ENCODE measurements at places on chromosomes 11 and 22. TPM values are rescaled to one million over a fixed set of nuclear protein-coding genes. Genes with fewer than 3 reads are reported as not detected.

The MYO7A gene
- 0.66 TPM for total RNA-seq

DNA sequence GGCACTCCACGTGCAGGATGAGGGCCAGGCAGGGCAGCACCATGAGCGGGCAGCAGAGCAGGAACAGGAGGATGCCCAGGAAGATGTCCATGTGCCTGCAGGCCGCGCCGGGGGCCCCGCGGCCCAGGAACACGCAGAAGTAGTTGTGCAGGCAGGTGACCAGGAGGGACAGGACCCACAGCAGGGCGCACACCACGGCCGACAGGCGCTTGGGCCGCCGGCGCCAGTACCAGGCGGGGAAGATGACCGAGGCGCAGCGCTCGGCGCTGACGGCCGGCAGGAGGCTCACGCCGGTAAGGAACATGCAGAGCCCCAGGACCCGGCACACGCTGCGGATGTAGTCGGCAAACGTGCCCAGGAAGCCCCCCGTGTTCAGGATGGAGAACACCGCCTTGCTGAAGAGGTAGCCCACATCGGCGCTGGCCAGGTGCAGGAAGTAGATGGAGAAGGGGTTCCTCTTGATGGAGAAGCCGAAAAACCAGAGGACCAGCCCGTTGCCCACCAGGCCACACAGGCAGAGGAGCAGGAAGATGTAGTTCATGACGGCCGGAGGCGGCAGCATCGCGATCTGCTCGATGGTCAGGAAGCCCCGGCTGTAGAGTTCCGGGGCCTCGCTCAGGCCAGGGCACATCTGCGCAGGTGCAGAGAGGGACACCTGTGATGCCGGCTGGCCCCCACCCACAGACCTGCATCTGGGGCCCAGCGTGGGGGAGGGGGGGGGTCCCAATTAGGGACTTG, 7.2 kb downstream of the MRGPRF start:
- no peak for DNase-seq
- H3K27ac ChIP-seq: no peak overlapping the region
- no peaks in the 10 kb centered on the region for H3K27me3 ChIP-seq
- no peaks in the 10 kb centered on the region for H3K36me3 ChIP-seq
- peaks cover 29% of the 10 kb centered on the region for H3K4me1 ChIP-seq

DNA sequence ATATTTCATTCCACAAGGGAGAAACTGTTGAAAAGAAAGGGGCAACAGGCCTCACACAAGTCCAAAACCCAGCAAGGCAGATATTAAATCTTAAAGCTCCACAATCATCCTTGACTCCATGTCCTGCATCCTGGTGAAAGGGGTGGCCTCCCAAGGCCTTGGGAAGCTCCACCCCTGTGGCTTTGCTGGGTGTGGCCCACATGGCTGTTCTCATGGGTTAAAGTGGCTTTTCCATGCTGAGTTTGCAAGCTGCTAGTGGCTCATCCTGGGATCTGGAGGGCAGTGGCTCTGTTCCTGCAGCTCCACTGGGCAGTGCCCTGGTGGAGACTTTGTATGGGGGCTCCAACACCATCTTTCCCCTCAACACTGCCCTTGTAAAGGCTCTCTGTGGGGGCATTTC, 106.4 kb downstream of the CTNND1 start:
- no peak overlapping the region for H3K4me3 ChIP-seq
- no peak overlapping the region for H3K27ac ChIP-seq
- no peaks in the 10 kb centered on the region for H3K4me1 ChIP-seq
- DNase-seq: no peak
- no peaks in the 10 kb centered on the region for H3K36me3 ChIP-seq
- peaks cover 24% of the 10 kb centered on the region for H3K27me3 ChIP-seq

GRCh38 chr11:80469871-80470270, 1029.0 kb upstream of the TENM4 start:
- H3K4me1 ChIP-seq: no peaks in the 10 kb centered on the region
- no peak overlapping the region for H3K27ac ChIP-seq
- no peaks in the 10 kb centered on the region for H3K27me3 ChIP-seq
- H3K36me3 ChIP-seq: no peaks in the 10 kb centered on the region

The ETS1 gene
- total RNA-seq: 52.0 TPM

DNA sequence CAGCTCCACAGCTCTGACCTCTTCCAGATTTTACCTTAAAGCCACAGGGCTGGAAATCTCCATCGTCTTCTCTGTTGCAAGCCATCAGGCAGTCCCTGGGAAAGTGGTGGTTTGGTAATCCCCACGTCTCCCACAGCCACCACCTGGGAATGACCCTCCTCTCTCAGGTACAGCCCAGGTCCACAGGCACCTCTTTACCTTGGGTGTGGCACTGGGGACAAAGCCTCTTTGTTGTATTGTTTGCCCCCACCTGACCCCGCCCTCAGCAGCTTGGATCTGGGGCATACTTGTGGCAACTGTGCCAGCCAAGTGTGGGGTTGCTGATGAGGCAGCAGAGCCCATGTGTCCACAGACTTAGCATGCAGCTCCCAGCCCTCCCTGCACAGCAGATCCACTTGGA, 77.6 kb downstream of the LRRC32 start:
- no peaks in the 10 kb centered on the region for H3K27me3 ChIP-seq
- DNase-seq: peak; percentile 60
- H3K27ac ChIP-seq: peak overlapping the region; percentile 28
- no peaks in the 10 kb centered on the region for H3K36me3 ChIP-seq
- H3K4me3 ChIP-seq: no peak overlapping the region
- peaks cover 10% of the 10 kb centered on the region for H3K4me1 ChIP-seq

DNA sequence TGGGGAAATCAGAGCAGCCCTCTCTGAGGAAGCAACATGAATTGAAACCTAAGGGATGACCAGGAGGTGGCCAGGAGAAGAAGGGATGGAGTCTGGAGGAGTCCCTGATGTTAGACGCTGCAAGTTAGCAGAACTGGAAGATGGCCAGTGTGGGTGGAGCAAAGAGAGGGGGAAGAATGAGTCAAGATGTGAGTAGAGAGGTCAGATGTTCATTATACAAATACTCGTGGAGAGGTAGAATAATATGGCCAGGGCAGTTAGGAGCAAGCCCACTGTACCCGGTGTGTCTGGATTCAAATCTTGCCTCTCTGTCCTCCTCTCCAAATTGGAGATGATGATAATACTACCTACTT, 242.0 kb downstream of the TENM4 start:
- peak; percentile 48 for DNase-seq
- H3K27me3 ChIP-seq: peaks cover 32% of the 10 kb centered on the region
- no peaks in the 10 kb centered on the region for H3K4me1 ChIP-seq
- no peaks in the 10 kb centered on the region for H3K36me3 ChIP-seq
- no peak overlapping the region for H3K27ac ChIP-seq

DNA sequence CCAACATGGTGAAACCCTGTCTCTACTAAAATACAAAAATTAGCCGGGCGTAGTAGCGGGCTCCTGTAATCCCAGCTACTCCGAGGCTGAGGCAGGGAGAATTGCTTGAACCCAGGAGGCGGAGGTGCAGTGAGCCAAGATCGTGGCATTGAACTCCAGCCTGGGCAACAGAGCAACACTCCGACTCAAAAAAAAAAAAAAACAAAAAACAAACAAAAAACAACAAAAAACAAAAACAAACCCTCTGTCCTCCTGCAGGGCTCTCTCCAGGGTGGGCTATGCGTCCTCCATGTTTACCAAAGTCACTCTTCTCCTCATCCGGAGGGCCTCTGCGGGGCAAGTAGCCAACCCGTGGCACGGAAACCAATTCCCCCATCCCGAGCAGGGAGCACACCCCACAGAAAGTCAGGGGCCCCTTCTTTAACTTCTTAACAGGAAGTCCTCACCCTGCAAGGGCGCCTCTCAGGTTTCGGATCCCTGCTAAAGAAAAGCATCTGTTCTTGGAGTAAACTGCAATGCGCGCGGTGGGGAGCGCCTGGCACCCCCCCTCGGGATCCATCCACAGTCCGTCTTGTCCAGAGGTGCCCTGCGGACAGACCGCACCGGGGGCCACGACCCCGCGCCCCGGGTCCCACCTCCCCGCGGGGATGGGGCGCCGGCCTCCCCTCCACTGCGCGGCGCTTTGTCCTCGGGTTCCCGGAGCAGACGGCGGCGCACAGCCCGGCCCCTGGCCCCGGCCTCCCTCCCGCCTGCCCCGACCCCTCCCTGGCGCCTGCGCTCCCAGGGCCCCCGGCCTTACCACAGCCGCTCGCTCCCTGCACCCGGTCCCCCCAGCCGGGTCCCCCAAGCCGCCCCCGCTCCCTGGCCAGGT, 712 bp downstream of the CERK start:
- H3K4me3 ChIP-seq: peak overlapping the region; percentile 69
- no peaks in the 10 kb centered on the region for H3K27me3 ChIP-seq
- no peaks in the 10 kb centered on the region for H3K36me3 ChIP-seq
- H3K4me1 ChIP-seq: peaks cover 5% of the 10 kb centered on the region
- DNase-seq: peak; percentile 5

- H3K36me3 ChIP-seq: no peaks in the 10 kb centered on the region
- H3K4me1 ChIP-seq: no peaks in the 10 kb centered on the region
- H3K27me3 ChIP-seq: no peaks in the 10 kb centered on the region
- DNase-seq: no peak
These were observed 15.0 kb upstream of the GNB1L start for GRCh38 chr22:19869497-19870152.

GRCh38 chr11:80727315-80727714, 1286.5 kb upstream of the TENM4 start:
- DNase-seq: peak; percentile 44
- H3K27ac ChIP-seq: no peak overlapping the region
- no peaks in the 10 kb centered on the region for H3K36me3 ChIP-seq
- no peaks in the 10 kb centered on the region for H3K27me3 ChIP-seq
- peaks cover 10% of the 10 kb centered on the region for H3K4me1 ChIP-seq

DNA sequence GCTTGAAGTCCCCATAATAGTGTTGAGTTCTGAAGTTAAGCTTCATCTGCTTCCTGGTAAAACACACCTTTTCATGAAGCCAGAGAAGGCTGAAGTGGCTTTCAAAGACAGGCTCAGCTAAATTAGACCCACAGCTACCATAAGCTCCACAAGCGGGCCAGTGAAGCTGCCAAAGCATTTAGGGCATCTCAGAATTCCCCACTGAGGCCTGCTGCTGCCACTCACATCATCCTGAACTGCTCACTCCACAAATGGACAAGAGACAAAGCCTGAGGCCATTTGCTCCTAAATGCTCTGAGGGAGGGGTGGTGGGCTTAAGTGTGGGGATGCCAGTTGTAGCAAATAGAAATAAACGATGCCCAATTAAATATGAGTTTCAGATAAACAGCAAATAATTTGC, 14.6 kb downstream of the CCDC83 start:
- no peak for DNase-seq
- H3K4me1 ChIP-seq: peaks cover 10% of the 10 kb centered on the region
- H3K27ac ChIP-seq: no peak overlapping the region
- no peaks in the 10 kb centered on the region for H3K36me3 ChIP-seq
- no peak overlapping the region for H3K4me3 ChIP-seq

- H3K4me1 ChIP-seq: peaks cover 11% of the 10 kb centered on the region
- H3K27ac ChIP-seq: peak within 1 kb of the TSS; percentile 80
- H3K27me3 ChIP-seq: no peaks in the 10 kb centered on the region
- DNase-seq: peak; percentile 47
- peaks cover 9% of the 10 kb centered on the region for H3K36me3 ChIP-seq
These were observed at the start of gene PPP6R3 for GRCh38 chr11:68460741-68461574. TSS of gene PPP6R3 (plus strand) at chr11:68460752. CDS start at chr11:68537665, 76,913 bp downstream.

The RDX gene
- 131 TPM for total RNA-seq

The NF2 gene
- 154 TPM for total RNA-seq

DNA sequence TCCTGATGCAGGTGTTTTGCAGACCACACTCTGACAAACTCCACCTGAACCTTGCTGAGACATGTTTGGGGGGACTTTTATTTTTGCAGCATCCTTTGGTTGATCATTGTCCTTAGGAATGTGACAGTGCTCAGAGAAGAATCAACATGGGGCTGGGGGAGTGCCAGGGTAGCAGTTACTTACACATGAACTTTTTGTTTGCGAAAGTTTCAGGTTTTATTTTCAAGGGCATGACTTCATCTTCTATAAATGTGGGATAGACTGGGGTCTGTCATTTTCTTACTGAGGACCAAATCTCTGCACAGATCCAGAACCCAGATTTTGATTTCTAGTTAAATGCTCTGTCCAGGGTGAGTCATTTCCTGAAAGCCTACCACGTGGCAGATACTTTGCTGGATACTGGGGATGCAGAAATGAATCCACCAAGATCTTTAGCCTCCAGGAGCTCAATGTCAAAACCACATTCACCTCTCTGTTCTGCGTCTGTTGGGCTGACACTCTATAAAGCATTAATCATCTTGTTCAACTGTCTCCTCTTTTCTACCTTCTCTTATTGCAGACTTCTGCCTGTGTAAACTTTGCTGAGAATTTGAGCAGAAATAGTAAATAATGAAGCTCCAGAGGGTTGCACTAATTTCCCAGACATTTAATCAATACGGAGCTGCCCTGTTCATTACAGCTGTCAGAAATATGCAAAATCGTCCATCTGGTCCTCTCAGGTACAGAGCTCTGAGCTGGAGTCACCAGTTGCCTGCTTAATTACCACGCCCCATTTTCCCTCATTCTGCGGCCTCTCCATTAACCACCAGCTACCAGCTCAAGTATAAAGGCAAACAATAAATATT, 387.9 kb downstream of the MIAT start:
- DNase-seq: peak; percentile 1
- no peak overlapping the region for H3K27ac ChIP-seq
- H3K36me3 ChIP-seq: no peaks in the 10 kb centered on the region
- H3K4me3 ChIP-seq: no peak overlapping the region

The PPP1CA gene
- total RNA-seq: 449 TPM

GRCh38 chr11:124756033-124756752, 4.1 kb upstream of the VSIG2 start:
- no peak overlapping the region for H3K4me3 ChIP-seq
- H3K36me3 ChIP-seq: no peaks in the 10 kb centered on the region
- H3K27ac ChIP-seq: no peak overlapping the region
- H3K4me1 ChIP-seq: peaks cover 29% of the 10 kb centered on the region
- no peak for DNase-seq

- no peaks in the 10 kb centered on the region for H3K4me1 ChIP-seq
- no peak overlapping the region for H3K27ac ChIP-seq
- no peaks in the 10 kb centered on the region for H3K36me3 ChIP-seq
- no peak overlapping the region for H3K4me3 ChIP-seq
These were observed 393.5 kb upstream of the CADM1 start for GRCh38 chr11:115897707-115898106.

DNA sequence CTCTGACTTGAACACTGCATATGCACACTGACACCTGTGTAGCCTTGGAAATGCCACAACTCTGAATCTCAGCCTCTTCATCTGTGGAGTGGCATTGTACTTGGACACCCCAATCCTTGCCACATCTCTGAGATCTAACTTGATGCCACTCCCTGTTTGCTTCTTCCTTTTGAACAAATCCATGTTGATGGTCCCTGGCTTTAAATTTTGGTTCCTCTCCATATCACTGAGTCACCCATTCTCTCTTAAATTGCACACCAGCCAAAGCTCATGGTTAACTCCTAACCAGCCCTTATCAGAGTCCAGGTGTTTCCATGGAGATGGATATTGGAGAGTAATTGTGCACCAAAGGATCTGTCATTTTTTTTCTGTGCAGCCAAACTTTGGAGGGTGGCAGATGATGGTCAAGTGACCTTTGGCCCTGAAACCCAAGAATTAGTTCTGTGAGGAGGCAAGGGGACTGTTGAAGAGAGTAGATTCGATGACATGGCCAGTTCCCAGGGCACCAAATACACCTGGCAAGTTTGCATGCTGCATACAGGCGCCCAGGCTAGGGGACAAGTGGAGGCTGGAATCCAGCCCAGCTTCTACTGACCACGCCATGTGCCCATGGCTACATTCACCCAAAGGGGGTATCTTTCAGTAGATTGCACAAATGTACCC, 25.1 kb upstream of the PAMR1 start:
- DNase-seq: peak; percentile 4
- H3K36me3 ChIP-seq: no peaks in the 10 kb centered on the region
- H3K27me3 ChIP-seq: no peaks in the 10 kb centered on the region
- peak overlapping the region; percentile 44 for H3K27ac ChIP-seq
- no peak overlapping the region for H3K4me3 ChIP-seq

- H3K4me1 ChIP-seq: no peaks in the 10 kb centered on the region
- no peak for DNase-seq
- no peaks in the 10 kb centered on the region for H3K36me3 ChIP-seq
- no peak overlapping the region for H3K4me3 ChIP-seq
- H3K27me3 ChIP-seq: peaks cover 14% of the 10 kb centered on the region
- H3K27ac ChIP-seq: no peak overlapping the region
These were observed 12.0 kb downstream of the SCGB1D2 start for GRCh38 chr11:62253999-62254542.

Measured in PC-3 (cell line).